ENCODE measurements at places on chromosomes 7 and 10. TPM values are rescaled to one million over a fixed set of nuclear protein-coding genes. Genes with fewer than 3 reads are reported as not detected.

DNA sequence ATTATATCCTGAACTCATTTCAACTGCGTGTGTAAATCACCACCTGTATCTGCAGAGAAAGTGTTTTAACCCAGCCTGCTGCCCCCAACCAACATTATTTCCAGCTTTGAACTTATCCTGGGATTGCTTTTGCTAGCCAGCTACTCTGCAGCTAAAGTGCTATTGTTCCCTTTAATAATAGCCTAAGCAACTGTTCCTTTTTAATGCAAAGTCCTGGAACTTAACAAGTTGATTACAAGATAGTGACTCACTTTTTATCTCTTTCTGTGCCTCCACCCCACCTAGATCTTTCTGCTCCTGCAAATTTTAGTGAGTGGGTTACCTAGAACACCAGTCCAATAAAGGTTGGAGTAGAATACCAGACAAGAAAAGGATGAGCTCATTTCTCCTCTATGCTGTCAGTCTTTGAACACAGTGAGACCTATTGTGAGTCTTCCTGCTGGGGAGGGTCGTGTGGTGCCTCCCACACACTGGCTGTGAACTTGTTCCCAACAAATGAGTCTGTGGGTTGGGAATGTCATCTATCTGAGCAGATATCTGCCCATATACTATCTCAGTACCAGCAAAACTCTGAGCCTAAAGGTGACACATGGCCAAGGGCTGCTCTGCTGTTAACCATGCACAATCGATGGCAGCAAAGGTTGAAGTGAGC is 137.7 kb downstream of the FAM204A start:
- H3K27ac ChIP-seq, result no peak overlapping the region
- DNase-seq, result no peak
- H3K27me3 ChIP-seq, result no peaks in the 10 kb centered on the region
- H3K36me3 ChIP-seq, result no peaks in the 10 kb centered on the region

The SLC39A12 gene
- total RNA-seq, result 0.16 TPM

GRCh38 chr10:36116040-36116439 is 473.9 kb upstream of the FZD8 start:
- DNase-seq, result no peak
- H3K4me1 ChIP-seq, result peaks cover 65% of the 10 kb centered on the region
- peak overlapping the region; percentile 70 for H3K27ac ChIP-seq

GRCh38 chr7:2018569-2019460 is 213.9 kb downstream of the MAD1L1 start:
- DNase-seq, result peak; percentile 71
- peaks cover 20% of the 10 kb centered on the region for H3K4me1 ChIP-seq
- no peaks in the 10 kb centered on the region for H3K27me3 ChIP-seq
- no peaks in the 10 kb centered on the region for H3K36me3 ChIP-seq
- peak overlapping the region; percentile 78 for H3K27ac ChIP-seq

GRCh38 chr10:132539431-132539839 is 1.8 kb downstream of the INPP5A start:
- peaks cover 66% of the 10 kb centered on the region for H3K4me1 ChIP-seq
- H3K27ac ChIP-seq, result peak overlapping the region; percentile 91
- no peaks in the 10 kb centered on the region for H3K27me3 ChIP-seq
- H3K36me3 ChIP-seq, result no peaks in the 10 kb centered on the region

- H3K27ac ChIP-seq, result no peak overlapping the region
- H3K36me3 ChIP-seq, result no peaks in the 10 kb centered on the region
- no peaks in the 10 kb centered on the region for H3K4me1 ChIP-seq
These were observed 243.1 kb upstream of the AOAH start for GRCh38 chr7:36967387-36967786.

Measured in sigmoid colon (tissue), 7 donors.